ENCODE measurements at places on chromosomes 7 and 10.

DNA sequence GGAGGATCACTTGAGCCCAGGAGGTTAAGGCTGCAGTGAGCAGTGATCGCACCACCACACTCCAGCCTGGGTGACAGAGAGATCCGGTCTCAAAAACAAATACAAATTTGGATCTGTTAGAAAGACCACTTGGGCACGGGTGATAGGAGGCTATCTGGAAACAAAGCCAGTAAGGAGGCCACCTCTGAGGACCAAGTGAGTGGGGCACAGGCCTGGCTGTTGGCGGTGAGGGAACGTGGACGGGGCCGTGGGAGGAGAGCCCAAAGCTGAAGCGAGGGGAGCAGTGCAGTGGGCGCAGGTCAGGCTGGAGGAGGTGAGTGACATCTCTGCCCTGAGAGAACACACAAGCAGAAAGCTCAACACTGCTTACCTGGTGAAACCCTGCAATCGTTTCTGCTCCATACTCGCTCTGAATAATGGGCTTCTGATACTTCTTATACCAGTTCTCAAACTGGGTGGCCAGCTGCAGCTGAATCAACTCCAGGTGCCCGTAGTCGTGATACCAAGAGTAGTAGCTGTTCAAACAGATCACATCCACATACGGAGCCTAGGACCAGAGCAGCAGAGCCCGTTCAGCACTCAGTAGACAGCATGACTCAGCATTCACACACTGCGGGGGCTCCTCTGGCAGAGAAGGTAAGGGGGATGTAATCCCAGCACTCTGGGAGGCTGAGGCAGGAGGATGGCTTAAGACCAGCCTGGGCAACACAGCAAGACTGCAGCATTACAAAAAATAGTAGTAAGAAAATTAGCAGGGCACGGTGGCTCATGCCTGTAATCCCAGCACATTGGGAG, 14.5 kb downstream of the GUSB start:
- no peak for DNase-seq

DNA sequence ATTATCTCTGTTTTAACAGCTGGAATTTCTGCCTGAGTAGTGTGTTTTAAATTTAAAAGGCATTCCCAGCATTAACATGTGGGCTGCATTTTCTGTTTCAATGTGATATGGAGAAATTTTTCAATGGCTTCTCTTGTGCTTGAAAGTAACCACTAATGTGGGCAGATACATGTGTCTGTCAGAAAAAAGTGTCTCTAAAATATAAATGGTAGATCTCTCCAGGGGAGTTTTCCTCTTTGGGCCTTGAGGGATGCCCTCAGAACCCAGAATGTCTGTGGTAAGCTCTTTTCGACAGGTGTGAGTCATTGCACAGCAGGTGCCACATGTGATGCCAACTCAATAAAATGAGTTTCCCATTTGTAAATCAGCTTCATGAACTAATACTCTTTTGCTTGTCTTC, 221.1 kb downstream of the SEMA3E start:
- DNase-seq, result no peak

GRCh38 chr7:16982640-16983350, 101.0 kb upstream of the AGR3 start:
- no peak for DNase-seq

DNA sequence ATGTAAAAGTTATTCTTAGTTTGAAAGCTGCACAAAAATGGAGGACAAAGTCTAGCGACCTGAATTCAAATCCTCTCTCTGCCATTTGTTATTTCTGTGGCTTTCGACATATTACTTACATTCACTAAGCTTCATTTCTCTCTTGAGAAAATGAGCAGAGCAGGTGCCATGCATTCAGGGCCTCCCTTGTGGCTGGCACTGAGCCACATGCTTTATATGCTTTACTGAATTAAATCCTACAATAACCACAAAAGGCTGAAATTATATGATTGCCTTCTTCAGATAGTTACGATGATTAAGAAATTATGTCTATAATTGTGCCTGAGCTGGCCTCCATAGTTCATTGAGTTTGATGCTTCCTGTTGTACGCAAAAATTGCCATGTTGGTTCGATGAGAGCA, 98.7 kb downstream of the NPSR1 start:
- no peak for DNase-seq

DNA sequence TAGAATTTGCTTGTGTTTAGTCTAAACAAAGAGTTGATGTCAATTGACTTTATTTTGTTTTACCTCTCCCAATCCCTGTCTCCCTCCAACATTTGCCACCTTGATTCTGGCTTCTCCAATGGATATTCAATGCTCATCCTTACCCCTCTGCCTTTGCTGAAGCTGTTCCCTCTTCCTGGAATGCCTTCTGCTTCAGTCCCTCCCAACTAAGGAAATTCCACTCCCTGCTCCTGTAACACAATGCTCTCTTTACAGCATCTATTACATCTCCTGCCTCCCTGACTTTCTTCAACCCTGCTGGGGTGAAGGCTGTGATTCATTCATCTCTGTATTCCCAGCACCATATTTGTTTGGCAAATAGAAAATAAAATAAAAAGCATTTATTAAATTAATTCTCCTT, 34.5 kb upstream of the TAC1 start:
- DNase-seq, result no peak

GRCh38 chr7:129341212-129341611, 93.0 kb upstream of the STRIP2 start:
- DNase-seq, result no peak

Data from GF-D8 (cell line).